ENCODE measurements at places on chromosomes 1 and 21. TPM values are rescaled to one million over a fixed set of nuclear protein-coding genes. Genes with fewer than 3 reads are reported as not detected.

The SPRR1A gene
- total RNA-seq: not detected

The TRIM67 gene
- not detected for total RNA-seq

The TFB2M gene
- total RNA-seq: 60.6 TPM

The ZNF648 gene
- 0.38 TPM for total RNA-seq

The FCER1G gene
- not detected for total RNA-seq

The OR2T29 gene
- total RNA-seq: not detected

The CFHR4 gene
- total RNA-seq: not detected

All from A375 (cell line).